ENCODE measurements at places on chromosomes 13 and 19. TPM values are rescaled to one million over a fixed set of nuclear protein-coding genes. Genes with fewer than 3 reads are reported as not detected.

- no peak for DNase-seq
- H3K36me3 ChIP-seq = no peaks in the 10 kb centered on the region
- no peaks in the 10 kb centered on the region for H3K4me1 ChIP-seq
- H3K4me3 ChIP-seq = no peak overlapping the region
- no peak overlapping the region for H3K27ac ChIP-seq
Observed at GRCh38 chr13:94251831-94252608, 227.5 kb downstream of the DCT start.

DNA sequence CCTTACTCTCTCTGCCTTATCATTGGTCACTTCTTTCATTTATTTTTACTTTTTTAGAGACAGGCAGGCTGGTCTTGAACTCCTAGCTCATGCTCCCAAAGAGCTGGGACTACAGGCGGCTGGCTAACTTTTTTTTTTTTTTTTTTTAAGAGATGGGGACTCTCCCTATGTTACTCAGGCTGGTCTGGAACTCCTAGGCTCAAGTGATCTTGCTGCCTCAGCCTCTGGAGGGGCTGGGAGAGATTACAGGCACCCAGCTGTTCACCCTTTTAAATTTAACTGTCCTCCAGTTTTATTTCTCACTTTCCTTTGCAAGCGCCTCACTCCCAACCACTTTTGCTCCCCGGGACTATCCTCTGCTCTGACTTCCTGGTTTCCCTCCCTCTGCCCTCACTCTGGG, 5.6 kb upstream of the CLDN10 start:
- no peak for DNase-seq
- H3K27ac ChIP-seq = no peak overlapping the region
- H3K4me1 ChIP-seq = no peaks in the 10 kb centered on the region
- H3K36me3 ChIP-seq = no peaks in the 10 kb centered on the region
- H3K4me3 ChIP-seq = no peak overlapping the region

- H3K4me3 ChIP-seq = no peak overlapping the region
- DNase-seq = no peak
- no peaks in the 10 kb centered on the region for H3K27me3 ChIP-seq
- no peaks in the 10 kb centered on the region for H3K36me3 ChIP-seq
- no peak overlapping the region for H3K27ac ChIP-seq
Observed at GRCh38 chr19:10384580-10384979, 4.2 kb upstream of the TYK2 start.

DNA sequence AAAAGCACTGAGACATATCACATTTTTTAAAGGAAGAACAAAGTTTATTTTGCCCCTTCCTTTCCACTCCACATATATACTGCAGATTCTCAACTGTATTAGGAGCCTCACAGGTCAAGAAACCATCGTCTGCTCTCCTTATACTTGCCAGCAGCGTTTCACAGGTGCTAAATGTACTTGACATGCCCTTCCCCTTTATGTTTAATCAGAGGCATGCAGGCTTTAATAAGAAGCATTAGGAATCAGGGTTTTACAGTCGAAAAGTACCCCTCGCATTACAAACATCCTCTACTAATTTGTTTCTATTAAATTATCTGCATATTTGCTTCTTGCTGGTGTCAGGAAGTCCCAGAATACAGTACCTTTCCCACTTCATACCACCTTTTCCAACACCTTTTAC, 3.7 kb upstream of the RAP2A start:
- H3K4me3 ChIP-seq = no peak overlapping the region
- no peak for DNase-seq
- peaks cover 8% of the 10 kb centered on the region for H3K4me1 ChIP-seq

The ATXN8OS gene
- total RNA-seq = not detected

The B3GNT3 gene
- 108 TPM for total RNA-seq

The DZIP1 gene
- 3.6 TPM for total RNA-seq

The PRODH2 gene
- total RNA-seq = not detected
